ENCODE measurements at places on chromosomes 6 and 20.

DNA sequence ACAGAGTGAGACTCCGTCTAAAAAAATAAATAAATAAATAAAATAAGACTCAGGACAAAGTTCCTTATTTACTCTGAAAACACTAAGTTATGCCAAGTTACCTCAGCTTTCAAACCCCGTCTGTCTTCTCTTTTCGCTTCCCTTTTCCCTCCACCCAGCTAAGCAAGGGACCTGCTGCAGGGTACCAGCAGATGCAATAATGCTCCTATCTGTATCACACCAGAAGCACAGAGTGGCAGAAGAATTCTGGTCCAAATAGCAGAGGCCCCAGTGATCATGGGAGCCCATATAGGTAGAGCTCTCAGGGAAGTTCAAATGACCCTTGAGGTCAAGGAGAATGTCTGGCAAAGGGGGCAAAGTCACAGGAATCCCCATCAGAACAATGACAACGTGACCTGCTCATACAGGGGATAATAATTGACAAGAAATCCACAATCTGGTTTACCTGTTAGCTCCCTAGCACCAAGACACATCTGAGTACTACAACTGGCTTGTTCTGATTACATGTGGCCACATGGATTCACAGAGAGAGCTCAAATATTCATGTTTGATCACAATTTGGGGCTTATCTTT, 8.7 kb downstream of the GCM1 start:
- DNase-seq, result no peak

- no peak for DNase-seq
These were observed 133.0 kb downstream of the SAMD5 start for GRCh38 chr6:147641511-147641910.

DNA sequence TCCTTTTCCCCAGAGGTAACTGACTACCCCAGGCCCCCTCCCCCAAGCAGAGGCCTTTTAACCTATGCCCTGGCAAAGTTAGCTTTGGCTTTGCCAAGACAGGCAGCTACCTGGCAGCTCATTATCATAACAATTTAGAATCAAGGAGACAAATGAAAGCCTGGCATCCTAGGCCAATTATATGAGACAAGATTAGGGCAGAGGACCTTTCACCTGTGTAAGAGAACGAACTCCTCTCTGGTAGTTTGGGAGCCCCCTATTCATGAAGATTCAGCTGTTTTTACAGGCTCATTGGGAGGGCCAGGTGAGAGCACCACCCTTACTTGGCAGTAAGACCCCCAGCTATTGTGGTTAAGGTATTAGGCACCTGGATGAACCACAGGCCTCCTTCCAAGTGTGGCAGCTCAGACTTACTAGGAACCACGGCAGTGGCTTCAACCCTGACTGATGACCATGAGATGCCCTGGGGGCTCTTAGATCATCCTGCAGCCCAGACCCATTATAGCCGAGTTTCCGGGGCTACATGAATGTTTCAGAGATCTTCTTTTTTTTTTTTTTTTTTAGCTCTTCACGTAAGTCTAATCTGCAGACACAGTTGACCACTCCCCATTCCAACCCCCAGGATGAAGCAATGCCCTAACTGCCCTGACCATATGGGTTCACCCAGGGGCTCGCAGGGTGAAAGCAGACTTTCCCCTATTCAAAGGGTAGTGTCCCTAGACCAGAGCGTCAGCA, 56.2 kb downstream of the RAB44 start:
- DNase-seq, result no peak

DNA sequence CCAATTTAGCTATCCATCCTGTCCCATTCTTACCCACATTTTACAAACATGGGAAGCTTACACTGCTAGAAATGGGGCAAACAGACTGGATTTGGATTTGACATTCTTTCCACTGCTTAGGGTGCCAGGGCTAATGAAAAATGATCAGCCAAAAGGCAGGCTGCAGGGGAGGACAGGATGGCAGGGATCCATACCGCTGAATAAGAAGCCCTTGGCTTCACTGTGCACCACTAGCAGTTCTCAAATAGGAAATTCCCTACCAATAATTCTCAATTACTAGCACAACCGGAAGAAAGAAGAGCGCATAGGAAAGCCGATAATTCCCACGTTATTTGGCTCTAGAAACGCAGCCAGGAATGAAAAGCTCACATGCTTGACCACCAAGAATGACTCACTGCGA, 73.1 kb downstream of the NDUFAF5 start:
- no peak for DNase-seq

DNA sequence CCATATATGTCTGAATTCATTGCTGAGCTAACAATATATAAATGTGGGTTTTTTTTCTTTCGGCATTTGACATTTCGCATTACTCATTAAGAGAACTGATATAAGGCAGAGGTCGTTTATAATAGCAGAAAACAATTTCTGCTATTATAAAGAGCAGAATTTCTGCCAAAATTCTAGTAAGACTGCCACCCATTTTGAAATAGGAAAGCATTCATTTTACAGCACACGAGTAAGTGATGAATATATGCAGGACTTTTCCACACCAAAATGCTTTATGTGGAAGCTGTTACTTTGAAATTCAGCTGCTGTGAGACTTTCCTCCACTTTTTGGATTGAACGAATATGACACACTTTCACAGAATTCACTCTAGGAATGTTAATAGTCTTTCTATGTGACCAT, 610.9 kb upstream of the MAN1A1 start:
- no peak for DNase-seq

GRCh38 chr6:105596284-105596755, 193.4 kb upstream of the PREP start:
- no peak for DNase-seq

Measured in tibial artery (tissue), 4 donors.